ENCODE measurements at places on chromosomes 2 and 18. TPM values are rescaled to one million over a fixed set of nuclear protein-coding genes. Genes with fewer than 3 reads are reported as not detected.

Gene MC2R
- not detected for polyA plus RNA-seq

Gene FARSB
- polyA plus RNA-seq, result 26.8 TPM

Gene CAD
- polyA plus RNA-seq, result 23.4 TPM

Gene CPO
- 0.12 TPM for polyA plus RNA-seq

Gene LRATD1
- polyA plus RNA-seq, result 1.9 TPM

Measured in AG04450 (cell line).